ENCODE measurements at places on chromosomes 11 and 22. TPM values are rescaled to one million over a fixed set of nuclear protein-coding genes. Genes with fewer than 3 reads are reported as not detected.
A peak's percentile ranks its signal among the peaks of the same experiment; 100 is the strongest.

- DNase-seq, result no peak
These were observed 9.6 kb upstream of the EIF3D start for GRCh38 chr22:36538529-36538928.

DNA sequence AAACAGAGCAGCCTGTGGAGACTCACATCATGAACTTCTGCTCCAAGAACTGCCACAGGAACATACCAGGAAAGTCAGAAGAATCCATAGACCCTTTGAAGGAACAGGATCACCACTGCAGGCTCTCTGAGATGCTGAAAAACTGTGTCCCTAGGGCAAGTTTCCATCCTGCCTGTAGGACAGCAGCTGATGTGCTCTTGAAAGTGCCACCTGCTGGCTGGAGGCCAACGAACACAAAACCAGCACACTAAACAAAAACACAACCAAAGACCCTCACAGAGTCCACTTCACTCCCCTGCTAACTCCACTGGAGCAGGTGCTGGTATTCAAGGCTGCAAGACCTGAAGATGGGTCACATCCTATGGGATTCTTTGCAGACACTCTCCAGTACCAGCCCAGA, 12.0 kb upstream of the NXPE1 start:
- no peak for DNase-seq

- no peak for DNase-seq
These were observed 166.7 kb downstream of the TBC1D22A start for GRCh38 chr22:46929046-46929709.

- DNase-seq, result no peak
These were observed 119.4 kb downstream of the ARHGAP8 start for GRCh38 chr22:44871782-44872181.

GRCh38 chr11:133897331-133897650, 52.0 kb upstream of the SPATA19 start:
- peak; percentile 31 for DNase-seq

- no peak for DNase-seq
These were observed 24.8 kb upstream of the FNBP4 start for GRCh38 chr11:47791774-47792430.

GRCh38 chr11:27085605-27086004, 45.0 kb downstream of the BBOX1 start:
- DNase-seq, result no peak

- no peak for DNase-seq
These were observed 1.7 kb upstream of the TNNT3 start for GRCh38 chr11:1917523-1918435.

DNA sequence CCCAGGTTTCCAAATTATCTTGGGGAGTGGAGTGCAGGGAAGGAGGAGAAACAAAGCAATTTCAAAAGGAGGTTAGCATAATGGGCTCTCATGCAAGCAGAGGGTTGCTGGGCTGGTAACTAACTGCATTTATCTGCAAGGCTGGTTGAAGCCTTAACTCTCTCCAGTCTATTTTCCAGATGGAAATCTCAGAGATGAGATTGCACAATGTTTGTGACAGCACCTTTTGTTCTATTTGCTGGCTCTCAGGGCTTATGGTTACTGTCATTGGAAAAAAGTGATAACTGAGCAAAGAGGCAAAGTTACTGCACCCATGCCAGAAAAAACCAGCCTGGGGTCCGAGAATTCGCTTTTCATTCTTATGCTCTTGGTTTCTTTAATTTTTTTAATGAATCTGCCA, 33.2 kb downstream of the ABCC8 start:
- DNase-seq, result no peak

GRCh38 chr11:124519850-124520549, 23.5 kb downstream of the OR8B12 start:
- no peak for DNase-seq

DNA sequence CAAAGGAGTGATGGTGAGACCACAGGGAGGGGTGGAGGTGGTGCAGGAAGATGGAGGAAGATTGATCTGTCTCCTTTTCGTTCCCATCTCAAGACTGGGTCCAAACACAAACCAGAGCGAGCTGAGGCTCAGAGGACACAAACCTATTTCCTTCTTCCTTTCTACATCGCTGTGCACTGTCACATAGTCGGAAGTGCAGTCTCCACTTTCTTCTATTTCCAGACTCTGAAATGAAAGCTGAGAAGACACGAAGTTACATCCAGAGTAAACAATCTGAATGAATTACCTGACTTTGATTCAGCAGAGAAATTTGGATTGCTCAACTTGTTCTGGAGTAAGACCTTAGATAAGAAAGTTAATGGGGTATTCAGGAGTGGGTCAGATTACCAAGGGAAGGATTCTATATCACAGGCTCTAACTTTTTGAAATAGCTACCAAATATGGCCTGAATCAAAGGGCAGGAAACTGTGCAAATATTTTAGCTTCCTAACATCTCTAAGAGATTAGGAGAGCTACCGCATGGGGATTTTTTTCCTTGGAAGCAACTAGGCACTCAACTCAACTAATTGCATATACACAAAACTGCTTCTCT, 14.4 kb downstream of the OVCH2 start:
- DNase-seq, result no peak

DNA sequence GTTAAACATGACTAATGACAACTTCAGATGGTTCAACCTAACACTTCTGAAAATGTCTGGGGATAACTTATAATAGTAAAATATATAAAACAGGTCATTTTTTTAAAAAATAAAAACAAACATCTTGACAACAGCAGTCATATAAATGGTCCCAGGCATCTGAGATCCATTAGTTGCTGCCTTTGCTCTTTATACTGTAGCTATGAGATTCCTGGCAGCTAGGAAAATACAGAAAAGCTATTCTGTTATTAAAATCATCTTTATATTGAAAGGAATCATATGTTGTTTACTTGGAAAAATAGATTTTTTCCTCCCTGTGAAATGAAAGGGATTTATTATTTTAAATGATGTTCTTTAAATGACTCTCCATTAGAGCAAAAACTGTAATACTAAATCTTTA, 55.7 kb upstream of the DEUP1 start:
- DNase-seq, result no peak

DNA sequence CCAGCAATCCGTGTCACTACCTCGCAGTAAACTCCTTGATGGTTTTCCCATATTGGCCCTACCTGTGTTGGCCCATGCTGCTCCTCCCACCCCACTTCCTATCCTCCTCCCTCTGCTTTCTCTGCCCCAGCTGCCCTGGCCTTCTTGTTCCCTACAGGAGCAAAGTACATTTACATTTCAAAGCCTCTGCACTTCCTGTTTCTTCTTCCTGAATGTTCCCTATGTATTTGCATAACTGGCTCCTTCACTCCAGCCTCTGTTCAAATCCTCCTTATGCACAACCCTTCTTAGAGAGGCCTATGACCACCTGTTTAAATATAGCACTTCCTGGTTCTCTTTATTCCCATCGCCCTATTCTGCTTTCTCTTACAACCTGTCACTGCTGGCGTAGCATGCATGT, 62.2 kb downstream of the PARVA start:
- no peak for DNase-seq

DNA sequence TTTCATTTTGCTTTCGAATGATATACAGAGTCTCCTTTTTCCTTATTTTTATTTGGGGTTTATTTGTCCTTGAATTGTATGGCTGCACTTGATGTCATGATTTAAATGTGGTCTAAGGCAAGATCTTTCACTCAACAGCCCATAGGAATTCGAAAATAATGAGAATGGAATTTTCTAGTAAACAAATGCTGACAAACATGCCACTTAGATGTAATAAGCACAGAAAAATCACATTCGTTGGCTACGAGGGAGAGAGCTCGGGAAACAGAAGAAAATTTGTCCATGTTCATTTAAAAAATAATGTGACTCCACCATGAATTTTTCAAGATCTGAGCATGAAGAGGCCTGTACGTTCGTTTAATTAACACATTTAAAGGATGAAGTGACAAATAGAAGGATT, 73.0 kb downstream of the BLID start:
- DNase-seq, result no peak

GUCY1A2 gene
- 23.8 TPM for total RNA-seq

FOLH1 gene
- 0.65 TPM for total RNA-seq

C22orf31 gene
- total RNA-seq, result not detected

PARVG gene
- 13.5 TPM for total RNA-seq

POLR2L gene
- 112 TPM for total RNA-seq
